Spleen (tissue), 13 donors: ENCODE measurements at places on chromosomes 11 and 22. TPM values are rescaled to one million over a fixed set of nuclear protein-coding genes. Genes with fewer than 3 reads are reported as not detected.

- H3K36me3 ChIP-seq: no peaks in the 10 kb centered on the region
- no peak for DNase-seq
- H3K4me3 ChIP-seq: no peak overlapping the region
- H3K27ac ChIP-seq: no peak overlapping the region
These were observed 18.4 kb downstream of the ABTB2 start for GRCh38 chr11:34339149-34340064.

DNA sequence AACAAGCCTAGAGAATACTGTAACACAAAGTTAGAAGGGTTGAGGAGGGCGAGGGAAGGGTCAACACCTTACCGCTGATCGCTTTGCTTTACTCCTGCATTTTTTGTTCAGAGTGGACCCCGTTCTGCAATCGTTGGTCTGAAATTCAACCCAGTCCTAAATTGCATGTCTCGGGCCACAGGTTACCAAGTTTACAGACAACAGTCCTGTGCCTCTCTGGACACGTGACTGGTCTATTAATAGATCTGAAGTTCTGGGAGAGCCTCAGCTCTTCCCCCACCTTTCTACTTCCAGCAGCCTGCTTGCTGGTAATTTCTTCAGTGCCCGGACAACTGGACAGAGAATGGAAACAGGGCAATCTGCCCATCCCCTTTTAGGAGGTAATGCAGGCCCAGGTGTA, 74.2 kb downstream of the STIM1 start:
- H3K27me3 ChIP-seq: no peaks in the 10 kb centered on the region
- no peak overlapping the region for H3K4me3 ChIP-seq
- no peaks in the 10 kb centered on the region for H3K36me3 ChIP-seq
- H3K4me1 ChIP-seq: peaks cover 8% of the 10 kb centered on the region
- DNase-seq: no peak
- no peak overlapping the region for H3K27ac ChIP-seq

The TSGA10IP gene
- not detected for total RNA-seq

The AIFM3 gene
- total RNA-seq: 8.7 TPM

- no peak for DNase-seq
- peaks cover 10% of the 10 kb centered on the region for H3K4me1 ChIP-seq
- H3K36me3 ChIP-seq: no peaks in the 10 kb centered on the region
- H3K4me3 ChIP-seq: no peak overlapping the region
These were observed 9.8 kb downstream of the MCAT start for GRCh38 chr22:43133401-43133800.

The OR10A2 gene
- total RNA-seq: not detected

GRCh38 chr11:77211594-77212251, 83.7 kb downstream of the MYO7A start:
- H3K36me3 ChIP-seq: peaks cover 76% of the 10 kb centered on the region
- H3K4me3 ChIP-seq: no peak overlapping the region
- DNase-seq: peak; percentile 61

The SLC35E4 gene
- total RNA-seq: 2.3 TPM

The KCNJ1 gene
- not detected for total RNA-seq

The NFRKB gene
- 29.7 TPM for total RNA-seq

DNA sequence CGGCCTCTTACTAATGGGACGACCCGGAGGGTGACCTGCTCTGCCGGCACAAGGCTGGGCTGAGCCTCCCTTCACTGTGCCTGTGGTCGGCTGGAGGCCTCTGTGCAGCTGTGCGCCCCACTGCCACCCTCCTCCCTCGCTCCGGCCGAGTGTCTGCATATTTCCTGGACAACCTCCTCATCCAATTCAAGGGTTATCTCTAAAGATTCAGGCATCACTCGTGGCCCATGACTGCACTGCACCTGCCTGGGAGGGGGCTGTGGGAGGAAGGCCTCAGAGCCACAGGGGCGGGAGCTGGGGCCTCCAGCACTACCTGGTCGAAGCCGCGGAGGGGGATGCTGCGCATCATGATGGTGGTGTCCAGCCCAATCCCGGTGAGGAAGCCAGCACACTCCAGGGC, 43.1 kb upstream of the GNB1L start:
- DNase-seq: no peak
- no peak overlapping the region for H3K27ac ChIP-seq
- H3K4me3 ChIP-seq: no peak overlapping the region
- peaks cover 1% of the 10 kb centered on the region for H3K4me1 ChIP-seq

- H3K27ac ChIP-seq: no peak overlapping the region
- no peak for DNase-seq
- H3K36me3 ChIP-seq: peaks cover 31% of the 10 kb centered on the region
These were observed 87.8 kb downstream of the CEP164 start for GRCh38 chr11:117415358-117415896.

DNA sequence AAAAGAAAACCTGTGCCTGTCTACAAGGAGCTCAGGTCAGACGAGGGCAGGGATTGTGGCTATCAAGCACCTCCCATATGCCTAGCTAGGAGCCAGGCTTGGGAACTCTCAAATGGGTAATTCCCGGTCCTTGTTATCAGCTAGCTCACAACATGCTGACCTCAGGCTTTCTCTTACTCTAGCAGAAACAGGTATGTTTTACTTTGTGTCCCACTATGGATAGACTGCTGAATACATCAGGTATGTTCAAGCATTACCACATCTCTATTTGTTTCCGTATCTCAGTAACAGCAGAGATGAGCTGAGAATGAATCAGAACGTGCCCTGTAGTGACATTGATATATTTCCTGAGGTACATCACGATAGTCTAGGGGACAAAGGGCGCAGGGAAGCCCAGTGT, 29.4 kb downstream of the SHISA8 start:
- no peak overlapping the region for H3K4me3 ChIP-seq
- DNase-seq: no peak
- H3K27ac ChIP-seq: no peak overlapping the region

DNA sequence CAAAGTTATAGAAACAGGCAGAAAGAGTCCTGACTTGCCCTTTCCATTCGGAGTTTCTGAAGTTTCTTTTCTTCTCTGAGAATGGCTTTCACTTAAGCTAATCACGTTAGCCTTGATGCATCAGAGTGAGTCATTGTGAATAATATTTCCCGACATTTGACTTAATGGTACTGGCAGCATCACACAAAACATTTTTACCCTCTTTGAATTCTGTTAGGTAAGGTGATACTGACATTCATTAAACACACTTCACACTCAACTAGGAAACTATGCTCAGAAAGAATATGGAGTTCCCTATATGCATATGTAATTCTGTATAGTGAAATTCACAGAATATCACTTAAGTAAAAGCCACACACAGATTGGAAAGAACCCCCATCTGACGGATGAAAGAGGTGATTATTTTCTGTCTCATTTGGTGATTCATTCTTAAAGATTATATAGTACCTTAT, 120.8 kb upstream of the ARHGAP20 start:
- no peaks in the 10 kb centered on the region for H3K36me3 ChIP-seq
- H3K4me1 ChIP-seq: no peaks in the 10 kb centered on the region
- no peak for DNase-seq
- H3K27ac ChIP-seq: no peak overlapping the region
- H3K27me3 ChIP-seq: no peaks in the 10 kb centered on the region

GRCh38 chr11:4903484-4903883, at the start of gene OR51A7:
TSS of gene OR51A7 (plus strand) at chr11:4903783. CDS start at chr11:4907370, 3,587 bp downstream.
- H3K27ac ChIP-seq: no peak within 1 kb of the TSS
- H3K36me3 ChIP-seq: no peaks in the 10 kb centered on the region
- H3K4me3 ChIP-seq: no peak within 1 kb of the TSS
- no peak for DNase-seq
- no peaks in the 10 kb centered on the region for H3K4me1 ChIP-seq
- no peaks in the 10 kb centered on the region for H3K27me3 ChIP-seq

DNA sequence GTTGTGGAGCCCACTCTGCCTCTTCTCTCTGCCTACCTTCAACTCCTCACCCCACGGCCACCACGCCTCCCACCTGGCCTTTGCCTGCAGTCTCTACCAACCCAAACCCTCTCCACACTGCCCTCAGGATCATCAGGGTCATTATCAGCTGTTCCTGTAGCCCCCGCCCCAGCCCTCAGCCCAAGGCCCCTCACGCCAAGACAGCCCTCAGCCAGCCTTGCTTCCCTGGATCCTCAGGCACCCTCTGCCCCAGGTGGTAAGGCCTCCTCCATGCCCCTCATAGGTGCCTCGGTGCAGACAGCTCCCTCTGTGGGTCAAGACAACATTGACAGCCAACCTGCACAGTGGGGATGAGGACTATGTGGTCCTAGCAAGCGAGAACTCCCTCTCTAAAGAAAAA, 1.7 kb downstream of the SBF1 start:
- peak; percentile 79 for DNase-seq
- H3K36me3 ChIP-seq: peaks cover 3% of the 10 kb centered on the region
- peak overlapping the region; percentile 97 for H3K4me3 ChIP-seq
- H3K27ac ChIP-seq: peak overlapping the region; percentile 80
- H3K4me1 ChIP-seq: peaks cover 71% of the 10 kb centered on the region

DNA sequence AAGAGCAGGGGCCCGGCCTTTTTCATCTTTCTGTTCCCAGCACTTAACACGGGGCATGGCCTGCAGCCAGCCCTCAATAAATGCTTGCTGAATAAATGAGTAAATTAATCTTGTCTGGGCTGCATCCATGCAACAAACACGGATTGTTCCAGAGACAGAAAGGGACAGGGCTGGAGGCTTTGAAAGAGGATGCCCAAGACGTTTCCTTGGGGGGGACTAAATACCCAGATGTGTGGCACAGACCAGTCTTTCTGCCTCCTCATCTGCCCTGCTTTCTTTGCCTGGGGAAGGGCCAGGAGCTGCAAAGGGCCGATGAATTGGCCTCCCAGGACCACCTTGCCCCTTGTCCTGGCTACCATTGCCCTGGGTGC, 40.4 kb downstream of the SHISAL1 start:
- no peaks in the 10 kb centered on the region for H3K36me3 ChIP-seq
- peak; percentile 9 for DNase-seq
- no peak overlapping the region for H3K4me3 ChIP-seq
- H3K27me3 ChIP-seq: no peaks in the 10 kb centered on the region
- no peak overlapping the region for H3K27ac ChIP-seq

DNA sequence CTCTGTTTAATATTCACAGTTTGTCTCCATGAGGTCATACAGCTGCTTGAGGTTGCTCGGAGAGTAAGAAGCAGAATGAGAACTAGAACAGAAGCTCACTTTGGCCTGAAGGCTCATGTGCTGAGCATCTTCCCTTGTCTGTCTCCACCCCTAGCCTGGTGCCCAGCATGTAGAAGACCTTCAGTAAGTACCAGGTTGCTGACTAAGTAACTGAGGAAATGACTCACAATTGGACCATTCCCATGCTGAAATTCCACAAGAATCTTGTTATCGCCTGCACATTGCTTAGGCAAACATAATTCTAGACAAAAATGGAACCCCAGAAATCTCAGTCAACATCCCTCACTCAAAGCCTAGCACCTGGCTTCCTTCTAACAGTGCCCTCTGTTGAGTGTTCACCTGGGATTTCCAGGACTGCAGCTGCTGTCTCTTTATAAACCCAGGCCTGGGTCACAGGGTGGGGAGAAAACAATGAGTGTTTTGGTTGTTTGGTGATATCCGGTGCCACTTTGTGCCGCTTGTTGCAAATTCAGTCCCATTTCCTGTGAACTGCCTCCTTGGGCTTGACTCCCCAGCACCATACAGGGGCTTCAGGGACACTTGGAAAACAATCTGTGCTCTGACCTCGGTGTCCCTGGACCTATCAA, 406.8 kb downstream of the ETS1 start:
- H3K27ac ChIP-seq: peak overlapping the region; percentile 1
- H3K4me3 ChIP-seq: no peak overlapping the region
- DNase-seq: no peak
- no peaks in the 10 kb centered on the region for H3K36me3 ChIP-seq
- H3K27me3 ChIP-seq: no peaks in the 10 kb centered on the region
- peaks cover 16% of the 10 kb centered on the region for H3K4me1 ChIP-seq

The RAG2 gene
- not detected for total RNA-seq
